ENCODE measurements at places on chromosomes 6 and 20.

DNA sequence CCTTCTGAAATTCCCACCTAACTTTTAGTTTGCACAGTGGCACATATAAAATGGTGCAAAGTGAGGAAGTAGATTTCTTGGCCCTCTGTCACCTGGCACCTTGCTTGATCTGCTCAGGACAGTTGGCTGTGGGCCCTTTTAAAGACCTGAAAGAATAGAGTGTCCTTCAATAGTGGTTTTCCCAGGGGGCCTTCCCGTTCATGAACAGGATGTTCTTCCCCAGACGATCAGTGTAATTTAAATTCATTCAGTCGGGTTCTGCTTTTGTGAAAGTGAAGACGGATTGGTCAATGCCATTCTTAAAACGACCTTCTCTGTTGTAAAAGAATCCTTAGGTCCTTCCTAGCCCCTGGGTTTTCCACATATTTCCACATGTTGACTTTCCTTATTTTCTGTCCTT is 178.5 kb downstream of the SASH1 start:
- no peak for DNase-seq

DNA sequence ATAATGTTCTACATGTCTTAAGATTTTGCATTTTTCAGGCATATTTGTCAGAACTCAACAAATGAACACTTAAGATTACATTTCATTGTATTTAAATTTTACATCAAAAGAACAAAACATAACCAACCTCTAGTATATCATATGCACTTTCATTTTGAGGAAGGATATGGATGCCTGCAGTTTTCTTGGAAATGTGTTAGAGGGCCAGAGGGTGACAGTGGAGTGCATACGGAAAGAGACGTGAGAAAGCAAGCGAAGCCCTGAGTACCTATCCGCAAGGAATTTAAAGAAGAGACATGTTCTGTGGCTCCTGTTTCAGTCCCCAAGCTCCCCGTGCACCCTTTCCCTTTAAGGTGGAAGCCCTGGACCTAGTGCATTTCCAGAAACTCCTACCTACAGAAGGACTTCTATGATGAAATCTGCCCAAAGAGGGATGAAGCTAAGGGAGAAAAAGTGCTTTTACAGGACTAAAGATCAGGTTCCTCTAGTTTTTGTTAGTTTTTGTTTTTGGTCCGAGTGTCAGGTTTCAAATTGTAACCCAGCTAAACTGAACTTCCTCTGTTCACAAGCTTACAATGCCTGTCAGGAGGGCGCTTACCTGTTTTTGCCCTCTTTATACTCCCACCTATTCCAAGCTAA is 38.8 kb downstream of the EZR start:
- no peak for DNase-seq

GRCh38 chr6:19153270-19153980 is 683.7 kb upstream of the ID4 start:
- no peak for DNase-seq

GRCh38 chr6:118525913-118526780 is 21.9 kb upstream of the PLN start:
- no peak for DNase-seq

DNA sequence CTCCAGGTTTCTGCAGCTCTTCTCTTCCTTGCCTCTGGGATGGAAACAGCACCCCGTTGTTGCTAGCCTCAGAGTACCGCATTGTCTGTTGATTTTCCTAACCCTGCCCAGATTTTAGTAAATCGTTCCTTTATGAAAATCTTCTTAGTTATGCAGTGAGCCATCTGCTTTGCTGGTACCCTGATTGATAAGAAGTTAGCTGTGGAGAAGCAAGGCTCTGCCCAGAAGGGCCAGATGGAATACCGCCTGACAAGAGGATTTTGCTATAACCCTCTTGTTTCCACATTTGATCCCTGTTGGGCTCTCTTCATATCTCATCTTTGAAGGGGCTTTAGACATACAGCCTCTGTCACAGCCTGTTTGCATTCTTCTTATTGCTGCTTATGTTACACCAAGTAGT is 229.0 kb downstream of the CDKAL1 start:
- no peak for DNase-seq

- DNase-seq = no peak
Measured at GRCh38 chr20:63498960-63499337, at the start of gene EEF1A2. EEF1A2 (minus strand) TSS chr20:63499083; CDS start chr20:63497763, 1,320 bp downstream.

- DNase-seq = no peak
Measured at GRCh38 chr6:129207832-129208231, 324.9 kb downstream of the LAMA2 start.

DNA sequence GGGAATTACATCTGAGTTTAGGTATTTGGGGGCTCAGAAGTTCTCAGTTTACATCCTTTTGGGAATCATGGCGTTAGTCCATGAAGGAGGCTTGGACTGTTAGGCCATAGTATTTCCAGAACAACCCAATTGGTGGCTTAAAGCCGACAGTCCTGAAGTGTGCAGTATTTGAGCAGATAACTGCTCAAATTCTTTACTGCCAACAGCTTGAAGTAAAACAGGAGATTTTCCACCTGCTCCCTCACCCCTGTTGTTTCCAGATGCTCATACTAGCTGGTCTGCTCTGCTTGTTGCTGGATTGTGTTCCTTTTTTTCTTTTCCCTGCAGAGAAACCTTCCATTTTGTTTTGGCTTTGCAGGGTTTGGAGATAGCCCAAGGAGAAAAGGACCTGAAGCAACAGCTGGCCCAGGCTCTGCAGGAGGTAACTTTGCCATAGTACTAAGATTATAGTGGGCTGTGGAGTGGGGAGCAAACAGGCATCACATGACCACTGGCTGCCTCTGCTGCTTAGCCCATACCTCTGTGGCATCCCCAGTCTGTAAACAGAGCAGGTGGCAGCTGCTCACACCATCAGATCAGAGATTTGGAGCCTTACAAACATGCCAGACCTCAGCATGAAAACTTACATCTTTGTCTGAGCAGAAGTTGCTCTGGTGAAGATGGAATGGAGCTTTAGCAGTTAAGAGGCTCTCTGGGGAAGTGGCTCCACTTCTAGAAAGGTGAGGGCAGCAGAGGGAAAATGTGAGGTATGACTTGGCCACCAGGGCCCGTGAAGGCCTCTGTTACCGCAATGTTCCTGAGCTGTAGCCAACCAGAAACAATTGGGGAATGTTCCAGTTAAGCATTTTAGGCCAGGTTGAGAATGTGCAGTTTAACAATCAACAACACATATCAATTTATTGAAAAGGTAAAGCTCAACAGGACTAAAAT is 17.6 kb downstream of the RNF8 start:
- no peak for DNase-seq

GRCh38 chr6:52564856-52565255 is 12.0 kb downstream of the TRAM2 start:
- DNase-seq = no peak
